NCI-H774 (cell line): ENCODE measurements at places on chromosomes 11 and 22.
A peak's percentile ranks its signal among the peaks of the same experiment; 100 is the strongest.

DNA sequence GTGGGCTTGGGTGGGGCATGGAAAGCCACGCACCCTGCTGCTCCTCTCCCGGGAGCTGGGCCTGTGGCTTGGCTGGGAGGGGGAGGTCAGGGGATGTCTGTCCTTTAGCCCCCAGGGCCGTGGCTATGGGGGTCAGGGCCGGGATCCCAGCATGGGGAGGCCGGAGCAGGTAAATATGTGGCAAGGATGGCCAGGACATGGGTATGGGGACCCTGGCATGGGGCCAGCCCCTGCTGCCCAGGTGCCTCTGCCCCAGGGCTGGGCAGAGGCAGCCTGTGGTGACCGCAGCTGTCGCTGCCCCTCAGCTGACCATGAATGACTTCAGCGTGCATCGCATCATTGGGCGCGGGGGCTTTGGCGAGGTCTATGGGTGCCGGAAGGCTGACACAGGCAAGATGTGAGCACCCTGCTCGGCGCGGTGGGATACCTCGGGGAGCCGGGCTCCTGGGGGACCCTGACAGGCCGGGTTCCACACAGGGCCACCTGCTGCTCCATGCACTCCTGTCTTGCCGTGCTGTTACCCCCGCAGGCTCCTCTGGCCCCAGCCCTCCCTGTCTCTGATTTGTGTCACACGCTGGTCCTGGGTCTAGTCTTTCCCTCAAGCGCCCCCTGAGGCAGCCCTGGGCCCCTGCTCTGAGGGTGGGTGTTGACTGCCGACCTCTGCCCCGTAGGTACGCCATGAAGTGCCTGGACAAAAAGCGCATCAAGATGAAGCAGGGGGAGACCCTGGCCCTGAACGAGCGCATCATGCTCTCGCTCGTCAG, 8.1 kb upstream of the ANKRD13D start:
- DNase-seq = no peak

DNA sequence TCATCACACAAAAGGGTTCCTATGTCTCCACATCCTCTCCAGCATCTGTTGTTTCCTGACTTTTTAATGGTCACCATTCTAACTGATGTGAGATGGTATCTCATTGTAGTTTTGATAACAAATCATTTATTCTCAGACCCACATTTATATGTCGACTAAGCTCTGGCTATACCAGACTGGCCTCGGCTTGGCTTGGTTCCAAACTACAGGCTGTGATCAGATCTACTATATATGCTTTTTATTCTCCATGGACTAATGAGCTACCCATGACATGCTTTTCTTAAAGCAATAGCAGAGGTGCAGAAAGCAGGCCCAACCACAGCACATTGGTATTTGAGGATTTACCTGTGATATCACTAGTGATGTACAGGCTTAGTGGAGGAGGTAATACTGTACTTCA, 139.8 kb upstream of the PGR start:
- no peak for DNase-seq

- no peak for DNase-seq
Observed at GRCh38 chr11:60376601-60377000, 1.7 kb upstream of the MS4A7 start.

- peak; percentile 36 for DNase-seq
Observed at GRCh38 chr11:75445315-75445953, 12.4 kb upstream of the KLHL35 start.

DNA sequence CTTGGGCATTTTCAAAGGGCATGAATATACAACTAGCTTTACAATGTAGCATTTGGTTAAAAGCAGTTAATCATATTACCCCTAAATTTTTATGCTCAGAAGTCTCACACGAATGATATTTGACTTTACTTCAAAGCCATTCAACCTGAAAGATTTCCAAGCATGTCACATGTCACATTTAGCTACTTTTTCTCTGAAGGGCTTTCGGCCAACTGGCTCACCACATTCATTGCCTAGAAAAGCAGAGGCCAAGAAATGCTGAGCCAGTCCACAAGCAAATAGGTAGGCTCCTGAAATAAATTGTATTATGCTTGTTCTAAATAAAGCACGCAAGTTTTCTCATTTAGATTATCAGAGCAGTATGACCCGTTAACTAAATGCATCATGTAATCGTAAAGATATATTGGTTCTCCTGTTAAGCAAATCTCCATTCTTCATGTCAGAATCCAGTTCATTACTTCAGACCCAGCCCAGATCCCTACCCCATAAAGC, 30.6 kb downstream of the PAX6 start:
- DNase-seq = no peak

DNA sequence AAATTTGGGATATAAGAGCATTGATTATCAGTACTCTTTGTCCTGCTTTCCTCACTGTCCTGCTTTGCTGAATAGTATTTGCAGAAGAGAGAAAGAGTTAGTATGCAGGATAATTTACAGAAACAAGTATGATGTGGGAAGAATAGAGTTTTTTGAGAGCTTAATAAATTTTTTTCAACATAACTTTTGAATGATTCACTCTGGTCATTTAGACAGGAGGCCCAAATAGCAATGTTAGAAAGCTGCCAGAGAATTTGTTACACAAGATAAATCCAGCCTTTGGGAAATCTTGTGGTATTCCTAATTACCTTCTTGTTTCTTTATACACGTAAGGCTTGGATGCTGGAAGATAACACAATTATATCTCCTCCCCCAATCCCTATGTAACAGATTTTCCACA, 484.6 kb downstream of the CNTN5 start:
- DNase-seq = no peak

DNA sequence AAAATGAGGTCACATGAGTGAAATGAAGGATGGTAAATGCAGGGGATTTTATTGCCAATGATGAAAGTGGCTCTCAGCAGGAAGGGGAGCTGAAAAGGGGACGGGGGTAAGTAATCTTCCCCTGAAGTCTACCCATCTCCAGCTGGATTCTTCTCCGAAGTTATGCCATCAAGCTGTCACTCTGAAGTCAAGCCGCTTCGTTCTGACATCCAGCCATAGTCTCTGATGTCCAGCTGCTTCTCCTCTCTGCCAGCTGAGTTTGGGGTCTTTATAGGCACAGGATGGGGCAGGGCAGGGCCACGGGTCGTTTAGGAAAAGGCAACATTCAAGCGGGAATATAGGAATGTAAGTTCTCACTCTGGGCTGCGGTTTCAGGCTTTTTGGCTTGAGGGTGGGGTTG, 181.9 kb upstream of the ANO3 start:
- DNase-seq = no peak

DNA sequence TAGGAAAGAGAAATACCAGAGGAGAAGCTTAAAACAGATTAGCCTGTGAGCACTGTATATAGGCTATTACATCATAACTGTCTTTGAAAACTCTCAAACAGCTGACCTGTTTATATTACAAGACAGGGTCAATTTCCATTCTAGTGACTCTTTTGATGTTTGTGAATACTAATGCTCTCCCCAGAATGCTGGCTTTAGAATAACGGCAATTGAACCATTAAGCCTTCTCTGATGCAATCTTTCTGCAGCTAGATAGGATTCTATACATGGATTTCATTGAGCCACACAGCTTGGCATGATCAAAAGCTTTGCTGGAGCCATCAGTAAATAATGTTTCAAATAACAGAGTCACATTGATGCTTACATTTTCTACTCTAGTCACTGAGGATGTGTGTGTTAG, 122.7 kb upstream of the FAT3 start:
- no peak for DNase-seq

- DNase-seq = no peak
Observed at GRCh38 chr22:20459152-20459542, 21.5 kb upstream of the SCARF2 start.

- no peak for DNase-seq
Observed at GRCh38 chr11:66450560-66450959, 11.9 kb upstream of the MRPL11 start.

GRCh38 chr11:95104121-95104830, 14.6 kb downstream of the ENDOD1 start:
- no peak for DNase-seq

DNA sequence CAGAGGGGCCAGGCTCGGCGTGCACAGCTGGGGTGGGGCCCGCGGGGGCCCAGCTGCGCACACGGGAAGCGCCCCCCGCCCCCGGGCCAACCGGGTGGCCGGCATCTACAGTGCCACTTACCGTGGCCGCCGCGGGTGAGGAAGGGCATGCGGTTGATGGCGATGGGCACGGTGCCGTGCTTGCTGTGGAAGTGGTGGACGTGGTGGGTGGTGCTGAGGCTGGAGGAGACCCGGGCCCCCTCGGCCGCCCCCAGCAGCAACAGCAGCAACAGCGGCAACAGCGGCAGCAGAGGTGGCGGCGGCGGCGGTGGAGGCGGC, 51.4 kb downstream of the SLC22A12 start:
- DNase-seq = no peak

DNA sequence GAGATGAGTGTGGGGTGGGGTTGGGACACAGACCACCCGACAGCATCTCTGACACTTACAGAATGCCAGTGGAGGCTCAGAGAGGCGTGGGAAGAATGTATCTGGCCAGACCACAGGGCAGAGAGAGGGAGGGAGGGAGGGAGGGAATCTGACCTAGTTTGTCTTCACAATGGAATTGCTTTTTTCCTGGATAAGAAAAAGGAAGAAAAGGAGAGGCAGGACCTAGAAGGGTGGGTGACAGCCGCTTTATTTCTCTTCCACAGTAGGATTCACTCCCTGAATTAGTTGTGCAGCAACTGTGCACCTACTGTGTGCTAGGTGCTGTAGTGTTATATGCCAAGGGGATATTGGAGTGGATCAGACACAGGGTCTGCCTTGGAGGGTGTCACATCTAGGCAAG, 3.7 kb downstream of the KCNK4 start:
- DNase-seq = no peak

- DNase-seq = no peak
Observed at GRCh38 chr22:27690599-27690998, 111.0 kb downstream of the MN1 start.

DNA sequence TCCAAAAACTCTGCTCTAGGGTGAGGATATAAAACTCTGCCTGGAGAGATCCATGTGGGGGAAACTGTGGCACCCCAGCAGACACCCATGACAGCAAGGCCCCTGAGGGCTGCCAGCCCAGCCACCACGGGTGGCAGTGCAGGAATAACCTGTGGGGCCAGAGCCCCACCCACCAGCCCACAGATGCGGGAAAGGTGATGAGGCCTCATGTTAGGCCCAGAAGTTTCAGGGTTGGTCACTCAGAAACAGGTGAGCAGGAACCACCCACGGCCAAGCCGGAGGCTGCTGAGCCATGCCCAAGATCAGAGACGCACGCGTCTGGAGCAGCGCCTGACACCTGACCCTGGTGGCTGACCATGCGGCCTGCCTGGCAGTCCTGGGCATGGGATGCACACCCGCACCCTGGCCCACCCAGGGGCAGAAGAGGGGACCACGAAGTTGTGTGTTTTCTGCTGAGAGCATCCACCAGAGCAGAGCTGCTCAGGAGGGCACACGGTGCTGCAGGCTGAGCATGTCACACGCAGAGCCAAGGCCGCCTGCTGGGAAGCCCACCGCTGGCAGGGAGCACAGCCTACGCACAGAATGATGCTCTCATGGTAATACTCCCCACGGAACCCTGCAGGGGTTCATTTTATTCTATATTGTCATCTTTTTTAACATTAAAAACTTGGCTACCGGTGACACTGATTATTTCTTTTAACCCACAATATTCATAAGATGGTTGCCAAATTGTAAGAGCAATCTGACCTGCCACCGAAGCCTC, 41.2 kb downstream of the DUSP8 start:
- no peak for DNase-seq

GRCh38 chr11:130465263-130465662, 16.8 kb downstream of the ADAMTS15 start:
- DNase-seq = no peak

GRCh38 chr11:34239465-34240149, 118.2 kb downstream of the ABTB2 start:
- DNase-seq = no peak

DNA sequence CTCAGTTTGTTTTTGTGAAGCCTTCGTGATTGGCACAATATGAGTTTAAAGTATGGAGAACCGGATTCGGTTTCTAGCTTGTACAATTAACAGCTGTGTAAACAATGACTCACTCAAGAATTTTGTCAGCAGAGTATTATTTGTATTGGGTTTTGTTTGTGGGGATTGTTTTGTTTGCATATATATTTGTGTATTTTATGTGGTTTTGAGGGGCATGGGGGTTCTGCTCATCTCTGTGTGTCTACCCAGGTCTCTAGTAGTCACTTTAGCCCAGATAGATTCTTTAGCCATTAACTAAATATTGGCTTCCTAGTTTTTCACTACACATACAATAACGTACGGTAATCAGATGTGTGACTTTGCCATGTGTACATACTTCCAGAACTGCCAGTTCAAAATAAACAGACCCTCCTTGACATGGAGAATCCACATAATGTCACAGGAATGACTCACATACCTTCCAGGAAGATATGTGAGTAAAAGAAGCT, 7.5 kb upstream of the MS4A7 start:
- peak; percentile 88 for DNase-seq

DNA sequence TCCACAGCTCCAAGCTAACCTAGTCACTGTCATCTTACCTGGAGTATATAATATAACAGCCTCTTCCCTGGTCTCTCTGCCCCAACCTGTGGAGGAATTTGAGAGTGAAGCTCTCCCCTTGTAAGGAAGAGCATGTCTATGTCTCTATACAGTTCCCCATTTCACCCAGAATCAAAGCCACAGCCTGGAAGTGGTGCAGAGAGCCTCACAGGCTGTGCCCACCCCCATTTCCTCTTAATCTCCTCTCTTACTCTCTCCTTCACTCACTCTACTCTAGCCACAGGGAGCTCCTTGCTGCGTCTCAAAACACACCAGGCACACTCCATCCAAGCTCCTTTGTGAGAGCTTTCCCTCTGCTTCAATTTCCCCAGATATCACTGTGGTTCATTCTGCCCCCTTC, 302.5 kb upstream of the ISX start:
- DNase-seq = no peak

DNA sequence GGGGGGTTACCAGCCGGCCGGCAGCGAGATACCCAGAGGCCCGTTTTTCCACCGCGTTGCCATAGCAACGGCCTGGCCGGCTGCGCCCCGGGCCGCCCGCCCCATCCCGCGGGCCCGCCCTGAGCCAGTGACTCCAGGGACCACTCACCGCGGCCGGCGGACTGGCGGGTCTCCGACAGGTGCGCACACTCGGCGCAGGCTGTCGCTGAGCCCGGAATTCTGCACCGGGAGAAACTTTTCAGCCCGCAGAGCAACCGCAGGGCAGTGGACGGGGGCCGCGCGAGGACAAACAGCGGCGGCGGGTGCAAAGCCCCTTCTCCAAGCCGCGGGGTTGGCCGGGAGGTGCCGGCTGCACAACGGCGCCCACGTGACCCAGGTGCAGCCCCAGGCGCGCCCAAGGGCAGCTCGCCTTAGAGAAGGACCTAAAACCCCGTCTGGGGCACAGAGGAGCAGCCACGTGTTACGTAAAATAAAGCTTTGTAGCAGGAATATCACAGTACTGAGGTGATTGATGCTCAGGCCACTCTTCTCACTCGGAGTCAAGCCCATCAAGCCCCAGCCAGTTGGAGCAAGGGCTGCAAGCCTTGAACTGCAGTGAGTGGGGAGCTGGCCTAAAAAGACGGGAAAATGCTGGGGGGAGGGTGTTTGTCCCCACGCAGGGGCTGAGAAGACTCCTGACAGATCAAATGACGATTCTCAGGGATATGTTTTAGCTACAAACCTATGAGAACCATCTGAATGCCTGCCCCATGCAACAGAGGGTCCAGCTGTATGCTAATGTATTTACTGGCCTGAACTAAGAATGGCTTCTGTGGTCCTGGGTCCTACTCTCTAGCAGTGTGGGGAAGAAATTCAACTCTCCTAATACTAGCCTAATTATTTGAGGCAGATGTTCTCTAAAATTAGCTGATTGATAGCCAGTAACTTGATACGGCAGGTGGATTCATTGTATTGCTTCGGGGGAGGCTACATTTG, at the start of gene STK33:
STK33 (minus strand) TSS at position 294 of the 975 bp plus-strand sequence. CDS start 119,323 bp downstream, outside the sequence.
- DNase-seq = peak; percentile 77

- DNase-seq = no peak
Observed at GRCh38 chr11:2108675-2109491, 30.3 kb downstream of the IGF2 start.

- DNase-seq = no peak
Observed at GRCh38 chr22:49755631-49756001, 72.1 kb downstream of the BRD1 start.
